ENCODE measurements at places on chromosomes 4 and X.

DNA sequence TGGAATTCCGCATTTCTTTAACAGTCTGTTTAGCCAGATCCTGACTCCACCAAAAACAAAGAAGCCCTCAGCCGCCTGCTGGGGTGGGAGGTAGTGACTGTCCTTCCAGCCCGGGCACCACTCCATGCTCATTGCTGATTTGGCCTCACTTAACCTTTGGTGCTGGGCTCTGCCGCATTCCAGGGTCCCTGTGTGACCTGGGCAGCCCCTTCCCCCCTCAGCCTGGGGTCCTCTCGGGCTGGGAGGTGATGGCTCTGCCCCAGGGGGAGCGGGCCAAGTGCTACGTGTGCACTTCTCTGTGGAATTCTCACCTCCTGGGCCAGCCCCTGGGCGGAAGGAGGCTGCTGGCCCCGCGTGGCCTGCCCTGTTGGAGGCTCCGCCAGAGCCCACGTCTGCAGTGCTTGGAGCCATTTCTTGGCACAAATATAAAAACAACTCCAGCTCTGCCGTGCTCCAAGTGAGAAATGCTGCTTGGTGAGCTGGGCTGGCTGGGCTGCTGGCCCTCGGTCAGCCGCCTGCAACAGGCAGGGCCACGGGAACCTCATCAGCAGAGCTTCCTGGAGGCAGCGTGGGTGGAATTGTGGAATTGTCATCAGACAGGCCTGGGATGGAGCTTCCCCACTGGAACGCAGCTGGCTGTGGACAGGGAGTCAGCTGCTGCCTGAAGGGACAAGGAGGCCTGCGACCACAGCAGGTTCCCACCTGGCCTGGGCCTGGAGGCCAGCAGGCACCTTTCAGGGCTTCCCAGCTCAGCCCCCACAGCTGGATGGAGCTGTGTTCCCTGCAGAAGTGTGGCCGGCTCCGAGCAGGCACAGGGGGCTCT is 66.0 kb downstream of the TRMT44 start:
- no peak for DNase-seq

DNA sequence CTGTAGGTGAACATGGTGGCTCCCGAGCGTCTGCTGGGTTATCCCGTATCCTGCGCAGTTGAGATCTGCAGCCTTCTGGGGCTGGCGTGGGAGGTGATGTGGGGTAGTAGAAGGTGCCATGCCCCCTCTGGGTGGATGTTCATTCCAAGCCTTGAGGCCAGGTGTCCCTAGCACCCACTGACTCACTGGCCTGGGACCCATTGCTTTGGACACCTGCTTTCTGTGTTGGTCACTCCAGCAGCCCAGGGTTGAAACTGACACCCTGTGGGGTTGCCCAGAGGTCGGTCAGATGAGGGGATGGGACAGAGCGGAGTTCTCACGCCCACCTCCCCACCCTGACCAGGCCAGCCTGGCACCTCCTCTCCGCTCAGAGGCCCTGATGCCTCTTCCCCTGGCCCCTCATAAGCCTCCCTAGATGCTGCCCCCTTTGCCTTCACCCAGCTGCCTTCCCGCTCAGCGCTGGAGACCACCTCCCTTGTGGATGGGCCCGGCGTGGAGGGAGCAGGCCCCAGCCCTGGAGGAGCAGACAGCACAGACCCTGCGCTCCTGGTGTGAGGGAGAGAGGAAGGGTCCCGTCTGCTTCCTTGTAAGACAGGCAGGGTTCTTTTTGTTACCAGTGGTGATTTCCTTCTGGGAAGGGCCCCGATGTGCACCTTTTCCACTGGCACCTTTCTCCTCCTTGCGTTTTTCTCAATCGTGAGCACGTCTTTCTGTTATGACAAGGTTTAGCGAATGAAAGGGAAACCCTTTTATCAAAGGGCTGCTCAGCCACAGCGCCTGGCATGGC is 2.0 kb downstream of the DOK7 start:
- no peak for DNase-seq

DNA sequence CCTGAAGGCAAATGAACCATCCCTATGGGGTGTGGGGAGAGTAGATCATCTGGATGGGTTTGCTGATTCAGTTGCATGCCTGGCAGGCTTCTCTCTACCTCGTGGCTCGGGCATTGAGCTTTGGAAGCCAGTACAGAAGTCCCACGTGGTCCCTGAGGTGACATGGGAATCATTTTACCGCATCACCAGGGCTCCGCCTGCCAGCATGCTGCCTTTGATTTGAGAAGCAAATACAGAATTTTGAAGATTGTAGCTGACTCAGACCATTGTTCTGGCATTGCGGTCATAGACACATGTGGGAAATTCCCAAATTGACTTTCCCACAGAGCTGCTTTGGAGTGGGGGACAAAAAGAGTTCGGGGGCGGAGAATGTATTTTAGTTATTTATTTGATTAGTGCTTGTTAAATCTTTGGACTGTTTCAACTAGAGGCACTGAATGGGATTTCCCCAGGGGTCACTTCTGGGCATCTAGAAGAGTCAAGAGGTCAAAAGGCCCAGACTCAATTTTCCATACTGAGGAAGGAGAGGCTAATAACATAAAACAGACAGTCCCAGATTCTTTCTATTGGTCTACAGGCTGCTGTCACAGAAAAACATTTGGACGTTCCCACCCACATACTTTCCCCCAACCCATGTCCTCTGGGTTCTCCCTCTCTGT is 79.3 kb downstream of the NHSL2 start:
- no peak for DNase-seq

GRCh38 chr4:53529025-53529424 is 62.3 kb downstream of the LNX1 start:
- DNase-seq = no peak

GRCh38 chr4:185346975-185347601 is 48.6 kb downstream of the LRP2BP start:
- no peak for DNase-seq

- no peak for DNase-seq
These were observed 33.0 kb upstream of the HMX1 start for GRCh38 chr4:8904666-8905065.

DNA sequence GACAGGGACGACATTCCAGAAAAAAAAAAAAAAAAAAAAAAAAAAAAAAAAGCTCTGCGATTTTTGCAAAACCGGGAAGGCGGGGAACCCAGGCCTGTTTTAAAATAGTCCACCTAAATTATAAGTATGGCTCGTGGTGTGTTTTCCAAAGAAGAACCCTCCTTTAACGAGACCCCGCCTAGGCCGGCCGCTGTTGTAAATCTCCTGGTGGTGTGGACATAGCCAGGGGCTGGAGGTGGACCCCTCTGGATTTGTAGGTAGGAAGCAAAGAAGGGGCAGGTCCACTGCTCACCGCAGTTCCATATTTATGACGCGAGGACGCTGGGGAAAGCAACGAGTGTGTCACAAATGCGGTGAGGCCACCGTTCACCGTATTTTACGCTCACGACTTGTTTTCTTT is 94.0 kb upstream of the SHOX start:
- no peak for DNase-seq

DNA sequence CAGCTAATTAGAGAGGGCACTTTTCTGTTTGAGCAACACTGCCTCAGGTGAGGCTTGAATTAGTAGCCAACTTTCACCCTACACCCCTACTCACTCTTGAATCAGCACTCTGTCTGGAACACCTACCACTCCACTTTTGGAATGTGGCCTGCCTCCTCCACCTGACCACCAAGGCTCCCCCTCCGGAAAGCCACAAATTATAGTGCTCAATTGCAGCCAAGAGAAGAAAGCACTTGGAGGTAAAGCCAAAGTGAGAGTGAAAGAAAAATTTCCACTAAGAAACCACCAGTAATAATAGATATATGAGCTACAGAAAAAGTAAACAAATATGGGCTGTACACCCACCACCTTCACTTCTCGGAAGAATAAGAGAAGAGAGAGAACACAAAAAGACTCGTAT is 41.1 kb downstream of the PPP3CA start:
- DNase-seq = no peak

GRCh38 chrX:109475174-109475891 is 6.6 kb downstream of the GUCY2F start:
- DNase-seq = no peak

GRCh38 chrX:118126286-118126685 is 9.7 kb upstream of the KLHL13 start:
- no peak for DNase-seq

DNA sequence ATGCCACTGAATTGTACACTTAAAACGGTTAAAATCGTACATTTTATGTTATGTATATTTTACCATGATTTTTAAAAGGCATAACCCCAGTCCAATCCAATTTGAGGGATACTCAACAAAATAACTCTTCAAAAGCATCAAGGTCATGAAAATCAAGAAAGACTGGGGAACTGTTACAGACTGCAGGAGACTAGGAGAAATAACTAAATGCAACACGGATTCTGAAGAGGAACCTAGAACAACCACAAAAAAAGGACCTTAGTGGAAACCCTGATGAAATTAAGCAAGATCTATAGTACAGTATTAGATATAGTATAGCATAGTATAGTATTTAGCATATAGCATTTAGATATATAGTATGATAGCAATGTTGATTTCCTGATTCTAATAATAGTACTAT is 26.8 kb downstream of the SH3KBP1 start:
- DNase-seq = no peak

- DNase-seq = no peak
These were observed 11.6 kb downstream of the RBMX2 start for GRCh38 chrX:130413415-130413814.

GRCh38 chrX:22758807-22759481 is 240.8 kb upstream of the DDX53 start:
- DNase-seq = no peak

GRCh38 chr4:56786955-56787354 is 34.5 kb downstream of the SPINK2 start:
- no peak for DNase-seq

GRCh38 chr4:14176613-14177012 is 549.1 kb upstream of the BOD1L1 start:
- no peak for DNase-seq

DNA sequence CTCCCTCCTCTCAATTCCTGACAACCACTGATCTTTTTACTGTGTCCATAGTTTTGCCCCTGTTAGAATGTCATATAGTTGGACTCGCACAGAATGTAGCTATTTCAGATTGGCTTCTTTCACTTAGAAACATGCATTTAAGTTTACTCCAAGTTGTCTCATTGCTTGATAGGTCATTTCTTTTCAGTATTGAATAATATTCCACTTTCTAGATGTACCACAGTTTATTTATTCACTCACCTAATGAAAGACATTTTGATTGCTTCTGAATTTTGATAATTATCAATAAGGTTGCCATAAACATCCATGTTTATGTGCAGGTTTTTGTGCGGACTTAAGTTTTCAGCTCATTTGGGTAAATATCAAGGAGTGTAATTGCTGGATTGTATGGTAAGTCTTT is 38.5 kb downstream of the SLC9B1 start:
- DNase-seq = no peak

- no peak for DNase-seq
These were observed 134.2 kb downstream of the SPOCK3 start for GRCh38 chr4:167100120-167100519.

- DNase-seq = no peak
These were observed 34.8 kb downstream of the SMPX start for GRCh38 chrX:21723084-21723483.

DNA sequence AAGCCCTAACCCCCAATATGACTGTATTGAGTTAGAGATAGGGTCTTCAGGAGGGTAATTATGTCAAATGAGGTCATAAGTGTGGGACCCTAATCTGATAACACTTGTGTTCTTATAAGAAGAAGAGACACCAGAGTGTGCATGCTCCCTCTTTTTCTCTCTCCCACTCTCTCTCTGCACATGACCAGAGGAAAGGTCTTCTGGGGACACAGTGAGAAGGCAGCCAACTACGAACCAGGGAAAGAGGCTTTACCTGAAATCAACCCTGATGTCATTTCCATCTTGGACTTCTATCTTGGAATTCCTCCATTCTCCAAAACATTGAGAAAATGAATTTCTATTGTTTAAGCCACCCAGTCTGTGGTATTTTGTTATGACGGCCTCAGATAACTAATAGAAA is 97.2 kb upstream of the MAD2L1 start:
- DNase-seq = no peak

GRCh38 chr4:132982151-132982550 is 166.9 kb upstream of the PCDH10 start:
- DNase-seq = no peak

DNA sequence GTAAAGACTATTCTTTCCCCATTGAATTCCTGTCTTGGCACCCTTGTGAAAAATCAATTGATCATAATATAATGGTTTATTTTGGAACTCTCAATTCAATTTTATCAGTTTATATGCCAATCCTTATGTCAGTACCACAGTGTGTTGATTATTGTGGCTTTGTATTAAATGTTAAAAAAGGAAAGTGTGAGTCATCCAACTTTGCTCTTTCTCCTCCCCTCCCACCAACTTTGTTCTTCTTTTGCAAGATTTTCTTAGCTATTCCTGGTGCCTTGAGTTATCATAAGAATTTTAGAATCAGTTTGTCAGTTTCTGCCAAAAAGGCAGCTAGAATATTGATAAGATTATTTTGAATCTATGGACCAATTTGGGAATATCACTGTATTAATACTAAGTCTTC is 11.2 kb upstream of the RNF175 start:
- no peak for DNase-seq

DNA sequence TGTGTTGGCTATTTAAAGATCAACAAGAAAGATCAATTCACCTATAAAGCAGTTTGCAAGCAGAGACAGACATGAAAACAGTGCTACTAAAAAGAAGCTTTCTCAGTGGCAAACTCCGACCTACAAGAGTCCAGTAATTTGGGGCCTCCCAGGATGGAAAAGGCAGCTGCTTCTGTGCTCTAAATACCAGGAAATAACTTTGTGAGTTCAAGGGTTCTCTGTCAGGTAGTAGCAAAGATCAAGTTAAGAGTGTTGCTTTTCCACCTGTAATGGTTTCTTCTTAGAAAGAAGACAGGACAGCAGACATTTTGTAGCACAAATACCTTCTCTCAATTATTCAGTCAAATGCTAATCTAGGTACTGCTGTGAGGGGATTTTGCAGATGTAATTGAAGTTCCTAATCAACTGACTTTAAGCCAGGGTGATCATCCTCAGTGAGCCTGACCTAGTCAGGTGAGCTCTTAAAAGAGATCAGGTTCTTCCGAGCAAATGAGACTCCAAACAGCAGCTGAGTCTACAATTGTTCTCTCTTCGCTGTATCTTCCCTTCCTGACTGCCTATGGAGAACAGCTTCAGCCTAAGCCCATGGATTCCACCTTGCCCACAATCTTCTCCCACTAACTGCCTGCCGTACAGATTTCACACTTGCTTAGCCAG is 13.5 kb downstream of the ANKRD17 start:
- DNase-seq = no peak

DNA sequence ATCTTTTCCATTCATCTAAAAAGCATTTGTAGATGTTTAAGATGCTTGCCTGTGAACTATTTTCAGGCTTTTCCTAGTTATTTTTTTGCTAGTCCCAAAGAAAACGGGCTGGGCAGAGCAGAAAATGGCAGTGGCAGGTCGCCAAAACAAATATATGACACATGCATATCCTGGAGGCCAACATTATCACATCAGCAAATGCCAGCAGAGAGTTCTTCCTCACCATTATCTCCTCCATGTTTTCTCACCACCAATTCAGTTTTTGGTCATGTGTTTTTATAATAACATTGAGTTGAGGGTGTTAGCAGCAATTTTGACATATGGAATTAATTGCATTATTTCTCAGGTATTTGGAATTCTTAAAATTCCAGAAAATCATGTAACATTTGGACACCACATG is 97.9 kb upstream of the EOLA2 start:
- DNase-seq = no peak

All from KG1 (cell line).